ENCODE measurements at places on chromosomes 7 and 10.

- no peak for DNase-seq
These were observed 22.5 kb upstream of the ENO4 start for GRCh38 chr10:116826803-116827202.

DNA sequence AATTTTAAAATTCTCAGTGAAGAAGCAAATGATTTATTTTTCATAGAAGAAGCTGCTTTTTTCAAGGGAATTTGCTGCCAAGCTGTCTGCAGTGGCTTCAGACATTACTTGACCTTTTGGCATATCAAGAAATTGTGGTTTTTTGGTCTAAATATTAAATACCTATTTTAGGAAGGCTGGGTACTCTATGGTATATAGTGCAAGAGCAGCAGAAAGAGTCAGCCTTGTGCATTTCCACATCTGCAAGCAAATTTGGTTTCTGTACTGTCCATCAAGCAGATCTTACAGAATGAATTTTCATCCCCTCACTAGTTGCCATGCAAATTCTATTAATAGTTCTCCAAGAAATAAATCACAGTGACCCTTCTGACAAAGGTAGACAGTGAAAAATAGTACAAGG, 222.0 kb downstream of the BICC1 start:
- DNase-seq: no peak

GRCh38 chr7:133912916-133913697, 214.0 kb upstream of the LRGUK start:
- no peak for DNase-seq

DNA sequence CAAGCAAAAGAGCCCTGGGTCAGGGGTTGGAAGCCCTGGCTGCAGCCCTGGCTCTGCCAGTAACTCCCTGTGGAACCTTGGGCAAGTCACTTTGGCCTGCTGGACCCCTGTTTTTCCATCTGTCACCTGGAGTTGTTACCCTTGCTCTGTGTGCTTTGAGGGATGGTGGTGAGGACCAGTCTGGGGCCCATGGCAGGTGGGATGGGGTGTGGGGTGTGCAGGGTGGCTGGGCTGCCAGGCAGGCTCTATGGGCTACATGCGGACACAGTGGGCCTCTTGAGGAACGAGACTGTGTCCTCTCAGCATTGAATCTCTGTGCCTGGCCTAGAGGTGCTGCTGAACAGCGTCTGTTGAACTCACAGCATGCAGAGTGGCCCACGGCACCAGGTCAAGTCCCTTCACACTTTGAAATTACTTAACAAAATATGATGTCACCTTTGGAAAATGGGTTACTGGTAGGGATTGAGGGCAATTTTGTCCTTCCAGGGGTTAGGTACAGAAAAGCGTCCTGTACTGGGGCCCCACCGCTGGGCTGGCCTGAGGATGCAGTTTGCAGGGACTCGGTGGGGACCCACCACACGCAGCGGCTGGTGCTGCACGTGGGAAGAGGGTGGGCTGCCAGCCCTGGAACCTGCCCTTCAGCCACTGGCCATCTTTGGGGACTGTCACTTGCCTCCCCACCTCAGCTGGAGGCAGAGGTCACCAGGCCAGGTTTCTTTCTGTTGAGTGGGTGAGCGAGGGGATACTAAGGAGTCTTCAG, 45.3 kb downstream of the PRF1 start:
- DNase-seq: no peak

DNA sequence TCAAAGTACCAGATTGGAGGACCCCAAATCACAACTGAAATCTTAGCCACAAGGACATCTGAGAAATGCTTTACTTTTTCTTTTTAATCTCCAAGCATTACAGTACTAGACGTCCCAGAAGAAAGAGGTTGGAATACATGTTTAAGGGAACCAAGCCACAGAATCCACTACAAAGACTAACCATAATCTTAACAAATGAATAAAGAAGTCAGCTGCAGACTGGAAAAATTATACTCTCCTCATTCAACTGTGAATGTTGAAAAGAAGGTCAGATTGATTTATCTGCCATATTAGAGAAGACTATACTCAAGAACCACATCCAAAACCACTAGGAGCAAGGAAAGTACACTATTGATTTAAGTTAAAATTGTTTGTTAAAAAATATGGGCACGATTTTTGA, 102.1 kb upstream of the ABCB5 start:
- DNase-seq: no peak

- no peak for DNase-seq
These were observed 65.6 kb downstream of the TWIST1 start for GRCh38 chr7:19051767-19052375.

GRCh38 chr7:153641199-153641598, 411.0 kb upstream of the DPP6 start:
- no peak for DNase-seq

- DNase-seq: no peak
These were observed 85.3 kb downstream of the MET start for GRCh38 chr7:116757283-116757682.

DNA sequence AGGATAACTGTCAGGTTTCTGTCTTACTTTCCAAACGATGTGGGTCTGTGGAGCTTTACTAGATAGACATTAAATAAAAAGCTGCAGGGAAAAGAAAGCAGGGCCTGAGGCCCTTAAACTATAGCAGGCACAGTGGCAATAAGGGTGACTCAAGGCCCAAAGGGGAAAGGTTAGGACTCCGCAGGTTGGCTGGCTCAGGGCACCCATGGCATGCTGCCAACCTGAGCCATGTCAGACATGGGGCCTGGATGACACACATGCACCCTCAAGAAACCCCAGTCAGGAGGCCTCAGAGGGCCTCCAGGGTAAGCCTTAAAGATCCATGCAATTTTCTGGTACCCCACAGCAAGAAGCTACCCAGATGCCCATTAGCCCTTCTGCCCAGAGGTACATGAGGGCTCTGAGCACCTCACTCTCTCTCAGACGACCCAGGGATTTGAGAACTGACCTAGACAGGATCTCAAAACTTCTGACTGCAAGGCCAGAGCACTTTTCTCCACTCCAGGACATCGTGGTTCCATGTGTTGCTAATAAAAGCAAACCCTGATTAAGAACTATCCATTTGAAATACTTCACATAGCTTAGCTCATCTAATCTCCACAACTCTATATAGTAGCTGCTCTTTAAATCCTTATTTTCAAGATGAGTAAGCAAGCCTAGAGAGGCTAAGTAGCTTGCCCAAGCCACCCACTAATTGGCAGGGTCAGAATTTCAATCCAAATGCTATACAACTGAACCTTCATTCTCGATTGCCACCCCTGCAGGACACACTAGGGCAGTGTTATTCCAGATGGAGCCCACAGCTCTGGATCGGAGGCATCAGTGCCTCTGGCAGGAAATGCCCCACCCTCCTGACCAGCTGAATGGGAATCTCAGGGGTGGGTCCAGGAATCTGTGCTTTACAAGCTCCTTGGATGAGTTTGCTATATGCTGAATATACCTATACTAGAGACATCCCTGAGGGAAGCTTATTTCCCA, 132.5 kb upstream of the EFCAB10 start:
- no peak for DNase-seq

DNA sequence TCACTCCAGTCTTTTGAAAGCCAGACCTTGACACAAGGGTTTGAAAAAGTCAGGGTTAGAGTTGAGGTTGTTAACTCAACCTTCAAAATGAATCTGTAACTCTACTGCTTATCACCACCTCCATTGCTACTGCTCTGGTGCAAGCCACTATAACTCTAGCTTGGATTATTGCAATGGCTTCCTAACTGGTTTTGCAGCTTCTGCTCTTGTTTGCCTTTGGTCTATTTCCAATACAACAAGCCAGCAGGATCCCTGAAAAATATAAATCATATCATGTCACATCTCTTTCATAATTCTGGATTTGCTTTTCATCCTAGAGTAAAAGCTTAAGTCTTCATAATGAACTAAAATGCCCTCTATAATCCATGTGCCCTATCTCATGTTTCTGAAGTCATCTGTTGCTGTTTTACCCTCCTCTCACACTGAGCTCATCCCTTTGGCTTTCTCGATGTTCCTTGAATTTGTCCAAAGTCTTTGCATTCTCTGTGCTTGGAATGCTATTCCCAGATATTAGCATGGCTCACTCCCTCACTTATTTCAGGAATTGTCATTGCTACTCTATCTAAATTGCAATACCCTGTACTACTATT, 10.9 kb downstream of the TAS2R60 start:
- no peak for DNase-seq

GRCh38 chr10:72622271-72622670, 3.6 kb downstream of the MICU1 start:
- DNase-seq: no peak

GRCh38 chr7:140041659-140042385, 20.9 kb downstream of the PARP12 start:
- no peak for DNase-seq

Data from coronary artery (tissue), 2 donors.